ENCODE measurements at places on chromosomes 13 and 19.

- DNase-seq, result no peak
These were observed 1404.8 kb downstream of the SLITRK1 start for GRCh38 chr13:82477436-82477835.

- no peak for DNase-seq
These were observed 83.1 kb downstream of the ATP11A start for GRCh38 chr13:112772929-112773328.

DNA sequence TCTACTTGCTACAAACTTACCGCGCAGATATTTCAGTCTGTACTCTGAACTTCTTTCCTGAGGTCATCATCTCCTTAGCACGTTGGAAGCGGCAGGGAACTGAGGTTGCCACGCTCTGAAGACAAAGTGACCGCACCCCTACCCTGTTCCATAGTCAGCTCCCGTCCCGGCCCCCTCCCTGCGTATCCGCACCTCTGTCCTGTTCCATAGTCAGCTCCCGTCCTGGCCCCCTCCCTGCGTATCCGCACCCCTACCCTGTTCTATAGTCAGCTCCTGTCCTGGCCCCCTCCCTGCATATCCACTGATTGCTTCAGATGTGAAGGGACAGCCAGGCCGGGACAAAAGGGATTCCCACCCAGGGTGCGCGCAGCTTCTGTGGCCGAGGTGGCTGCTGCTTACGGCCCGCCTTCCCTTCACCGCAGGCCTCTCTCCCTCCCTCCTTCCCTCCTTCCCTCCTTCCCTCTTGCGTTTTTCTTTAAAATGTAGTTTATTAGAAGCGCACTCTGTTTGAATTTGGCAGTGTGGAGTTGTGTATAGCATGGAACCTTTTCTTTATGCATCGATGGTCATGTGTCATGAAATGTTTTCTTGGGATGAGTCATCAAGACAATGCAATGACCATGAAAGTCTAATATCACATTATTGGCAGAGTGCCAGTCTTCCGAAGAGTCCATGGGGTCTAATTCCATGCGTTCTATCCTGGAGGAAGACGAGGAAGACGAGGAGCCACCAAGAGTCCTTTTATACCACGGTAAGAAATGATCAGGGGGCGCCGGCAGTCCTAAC, 21.9 kb upstream of the NDUFS7 start:
- DNase-seq, result no peak

DNA sequence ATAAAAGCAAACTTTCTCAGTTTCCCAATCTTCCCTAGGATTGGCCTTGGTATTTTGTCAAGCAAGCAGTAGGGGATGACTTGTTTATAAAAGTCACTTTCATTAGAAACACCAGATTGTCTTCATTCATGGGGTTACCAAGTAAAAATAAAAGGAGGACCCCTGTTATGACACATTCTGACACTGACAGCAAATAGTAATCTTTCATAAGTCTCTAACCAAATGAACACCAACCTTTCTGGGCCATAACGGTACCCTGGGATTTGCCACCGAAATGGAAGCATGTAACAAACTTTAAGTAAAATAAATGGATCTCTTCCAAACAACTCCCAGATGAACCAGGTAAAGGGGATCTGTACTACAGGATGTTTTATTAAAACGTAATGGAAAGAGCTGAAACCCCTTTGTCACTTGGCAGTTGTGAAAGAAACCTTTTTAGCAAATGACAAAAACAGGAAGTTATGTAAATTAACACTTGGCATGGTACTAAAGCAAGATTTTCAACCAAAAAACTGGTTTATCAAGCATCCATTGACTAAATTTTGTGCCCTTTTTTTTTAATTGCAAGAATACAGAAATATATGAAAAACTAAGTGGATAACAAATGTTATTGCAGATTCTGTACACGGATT, 335.6 kb downstream of the RBM26 start:
- no peak for DNase-seq

- DNase-seq, result no peak
These were observed 10.5 kb downstream of the MLLT1 start for GRCh38 chr19:6269101-6269886.

DNA sequence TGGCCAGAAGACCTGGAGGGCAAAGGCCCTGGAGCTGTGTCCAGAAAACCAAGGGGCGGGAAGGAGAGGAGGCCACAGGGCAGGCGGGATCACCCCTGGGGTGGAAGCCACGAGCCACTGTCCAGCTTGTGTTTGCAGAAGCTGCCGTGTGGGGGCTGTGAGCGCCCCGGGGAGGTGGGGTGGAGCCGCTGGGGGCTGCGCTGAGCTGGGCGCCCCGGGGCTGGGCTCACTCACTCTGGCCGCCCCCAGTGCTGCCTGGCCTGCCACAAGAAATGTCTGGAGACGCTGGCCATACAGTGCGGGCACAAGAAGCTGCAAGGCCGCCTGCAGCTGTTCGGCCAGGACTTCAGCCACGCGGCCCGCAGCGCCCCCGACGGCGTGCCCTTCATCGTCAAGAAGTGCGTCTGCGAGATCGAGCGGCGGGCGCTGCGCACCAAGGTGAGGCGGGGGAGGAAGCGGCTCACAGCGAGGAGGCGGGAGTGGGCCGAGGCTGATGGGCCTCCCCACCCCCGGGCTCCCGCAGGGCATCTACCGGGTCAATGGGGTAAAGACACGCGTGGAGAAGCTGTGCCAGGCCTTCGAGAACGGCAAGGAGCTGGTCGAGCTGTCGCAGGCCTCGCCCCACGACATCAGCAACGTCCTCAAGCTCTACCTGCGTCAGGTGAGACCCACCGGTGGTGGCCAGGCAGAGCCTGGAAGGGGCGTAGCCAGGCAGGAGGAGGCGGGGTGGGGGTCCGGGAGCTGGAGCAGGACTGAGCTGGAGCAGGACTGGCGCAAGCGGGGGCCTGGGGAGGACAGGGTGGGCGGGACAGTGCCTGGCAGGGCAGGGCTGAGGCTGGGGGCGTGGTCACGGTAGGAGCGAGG, 13.6 kb downstream of the POLR2E start:
- DNase-seq, result no peak

GRCh38 chr13:80278706-80279105, 62.2 kb downstream of the SPRY2 start:
- DNase-seq, result no peak

- no peak for DNase-seq
These were observed 459 bp upstream of the GRIN2D start for GRCh38 chr19:48392860-48393558.

DNA sequence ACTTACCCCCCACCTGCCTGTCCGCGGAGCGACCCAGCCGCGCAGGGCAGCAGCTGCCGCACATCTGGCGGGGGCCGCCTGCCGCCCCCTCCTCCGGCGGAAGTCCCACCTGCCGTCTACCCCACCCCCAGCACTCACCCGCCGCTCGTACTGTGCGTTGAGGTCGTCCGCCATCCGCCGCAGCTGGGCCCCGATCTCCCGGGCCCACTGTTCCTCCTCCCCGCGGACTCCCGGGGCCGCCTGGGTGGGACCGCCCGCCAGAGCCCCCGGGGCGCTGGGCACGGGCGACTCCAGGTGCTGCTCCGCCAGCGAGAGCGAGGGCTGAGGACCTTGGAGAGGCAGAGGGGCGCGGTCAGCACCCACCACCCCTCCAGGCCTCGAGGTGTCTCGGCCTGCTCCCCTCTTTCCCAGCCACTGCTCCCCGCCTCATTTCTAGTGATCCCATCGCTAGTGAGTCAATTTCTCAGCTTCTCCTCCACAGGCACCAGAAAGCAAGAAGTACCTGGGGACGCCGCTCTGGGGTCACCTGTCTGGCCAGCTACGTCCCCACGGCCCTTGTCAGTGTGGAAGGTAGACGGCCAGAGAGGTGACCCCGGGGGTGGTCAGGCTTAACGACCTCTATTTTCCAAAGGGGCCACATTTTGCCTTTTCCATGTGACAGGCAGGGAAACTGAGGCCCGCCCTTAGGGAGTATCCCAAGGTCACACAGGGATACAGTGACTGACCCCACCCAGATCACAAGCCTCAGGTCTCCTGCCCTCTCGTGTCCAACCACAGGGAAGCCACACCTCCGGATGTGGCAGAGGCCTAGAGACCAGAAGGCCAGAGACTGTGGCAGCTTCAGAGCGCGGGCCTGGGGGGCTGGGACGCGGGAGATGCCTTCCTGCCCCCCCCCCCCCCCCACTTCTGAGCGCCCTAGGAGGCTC, 4.3 kb downstream of the BBC3 start:
- DNase-seq, result peak; percentile 22

GRCh38 chr13:101624210-101624922, 171.9 kb downstream of the ITGBL1 start:
- DNase-seq, result no peak

GRCh38 chr19:7980168-7980567, 25.3 kb downstream of the ELAVL1 start:
- no peak for DNase-seq

GRCh38 chr13:113091211-113091771, 14.3 kb upstream of the F7 start:
- DNase-seq, result no peak

DNA sequence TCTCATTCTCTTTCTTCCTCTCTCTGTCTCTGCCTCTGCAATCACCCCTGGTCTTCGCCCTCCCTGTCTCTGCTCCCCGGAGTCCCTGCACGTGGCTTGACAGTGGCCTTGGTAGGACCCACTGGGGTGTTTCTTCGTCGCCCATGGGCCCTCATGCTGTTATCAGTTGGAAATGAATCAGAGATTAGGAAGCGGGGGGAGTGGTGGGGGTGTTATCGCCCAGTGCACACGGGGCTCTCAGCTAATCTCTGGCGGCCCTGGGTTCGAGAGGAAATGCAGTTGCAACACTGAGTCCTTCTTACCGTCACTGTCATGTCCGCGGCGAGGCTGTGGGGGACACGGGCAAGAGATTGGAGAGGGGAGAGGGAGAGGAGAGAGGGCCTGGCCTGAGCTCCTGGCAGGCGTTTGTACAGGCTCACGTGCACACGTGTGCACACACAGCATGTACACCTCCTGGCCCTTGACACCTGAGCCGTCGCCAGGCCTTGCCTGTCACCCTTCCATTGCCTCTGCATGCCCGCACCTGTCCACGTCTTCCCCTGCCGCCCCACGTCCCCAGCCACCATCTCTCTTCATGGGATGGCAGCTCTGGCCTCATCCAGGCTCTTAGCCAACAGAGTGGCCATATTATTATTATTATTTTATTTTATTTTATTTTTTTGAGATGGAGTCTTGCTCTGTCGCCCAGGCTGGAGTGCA, 37.8 kb upstream of the SLC7A10 start:
- no peak for DNase-seq

GRCh38 chr13:113883314-113883811, 19.5 kb upstream of the GAS6 start:
- DNase-seq, result no peak

DNA sequence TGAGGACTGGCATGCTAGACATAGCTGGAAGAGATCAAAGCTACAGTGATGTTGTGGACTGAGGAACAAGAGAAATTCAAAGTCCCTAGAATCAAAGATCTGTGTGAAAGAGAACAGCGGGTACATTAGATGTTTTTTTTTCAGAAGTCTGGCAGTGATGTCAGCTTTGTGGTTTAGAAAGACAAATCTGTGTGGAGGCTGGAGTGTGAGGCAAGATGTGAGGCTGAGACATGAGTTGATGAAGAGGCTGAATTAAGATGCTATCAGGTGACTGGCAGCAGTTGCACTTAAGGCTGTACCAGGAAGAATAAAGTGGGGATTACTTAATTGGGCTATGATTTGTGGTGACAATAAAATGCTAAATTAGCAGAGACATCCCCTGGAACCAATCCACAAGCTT, 46.5 kb downstream of the DNAJC3 start:
- DNase-seq, result no peak

- no peak for DNase-seq
These were observed 7.8 kb downstream of the ACER1 start for GRCh38 chr19:6325614-6326013.

- no peak for DNase-seq
These were observed 164.6 kb downstream of the FGF14 start for GRCh38 chr13:102237230-102237629.

DNA sequence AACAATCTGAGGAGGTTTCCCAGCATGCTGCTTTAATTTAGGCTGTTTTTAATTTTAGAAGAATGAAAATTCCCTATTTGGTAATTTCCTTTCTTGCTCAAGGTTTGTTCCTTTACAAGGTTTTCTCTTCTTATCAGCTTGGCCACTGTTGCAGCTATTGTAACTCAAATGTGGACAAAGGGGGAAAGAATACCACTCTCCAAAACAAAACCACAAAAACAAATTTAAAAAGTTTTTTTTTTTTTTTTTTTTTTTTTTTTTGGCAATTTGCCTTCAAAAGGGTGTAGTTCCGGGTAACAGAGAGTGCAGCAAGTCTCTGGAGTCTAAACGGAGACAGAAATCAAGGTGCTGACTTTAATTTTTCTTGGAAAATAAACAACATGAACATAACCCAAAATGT, 306.4 kb upstream of the ARGLU1 start:
- DNase-seq, result no peak

DNA sequence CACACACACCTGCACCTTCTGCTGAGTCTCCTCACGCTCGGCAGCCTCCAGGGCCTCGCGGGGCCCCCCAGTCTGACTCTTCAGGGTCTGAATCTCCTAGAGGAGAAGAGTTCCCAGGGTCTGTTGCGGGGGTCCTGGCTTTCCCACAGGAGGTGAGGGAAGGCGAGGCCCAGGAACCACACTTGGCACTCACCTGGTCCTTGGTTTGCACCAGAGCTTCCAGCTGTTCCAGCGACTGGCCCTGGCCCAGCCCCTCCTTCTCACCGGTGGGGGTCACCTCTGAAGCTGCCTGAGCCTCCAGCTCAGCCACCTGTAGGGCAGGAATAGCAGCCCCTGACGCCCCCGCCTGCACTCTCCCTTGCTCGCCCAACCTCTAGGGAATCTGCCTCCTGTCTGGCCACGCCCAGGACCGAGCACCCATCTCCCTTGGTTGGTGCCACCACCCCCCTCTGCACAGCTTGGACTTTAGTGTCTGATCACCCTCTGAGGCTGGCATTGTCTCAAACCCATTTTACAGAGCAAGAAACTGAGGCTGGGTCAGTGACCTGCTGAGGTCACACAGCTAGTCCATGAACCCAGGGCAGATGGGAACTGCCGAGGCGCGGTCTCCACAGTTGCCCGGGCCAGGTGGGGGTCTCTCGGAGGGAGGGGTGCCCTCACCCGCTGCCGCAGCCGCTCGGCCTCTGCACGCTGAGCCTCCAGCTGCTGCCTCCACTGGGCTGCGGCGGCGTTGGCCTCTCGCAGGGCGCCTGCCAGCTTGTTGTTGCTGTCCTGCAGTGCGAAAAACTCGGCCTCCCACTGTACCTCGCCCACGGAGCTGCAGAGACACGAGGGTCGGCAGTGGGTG, 9.5 kb downstream of the HOMER3 start:
- no peak for DNase-seq
